Melanocyte of skin (primary cell): ENCODE measurements at places on chromosomes 16 and 17. TPM values are rescaled to one million over a fixed set of nuclear protein-coding genes. Genes with fewer than 3 reads are reported as not detected.

PLA2G10 gene
- not detected in 2 replicates for total RNA-seq

IRX6 gene
- 2.7 and 2.8 TPM in 2 replicates for total RNA-seq

YBX2 gene
- 0.67 TPM in 1 of 2 replicates, not detected in the other for total RNA-seq

MRTFB gene
- 10.3 and 13.4 TPM in 2 replicates for total RNA-seq

CA10 gene
- not detected in 2 replicates for total RNA-seq
